Glutamatergic neuron (in vitro differentiated cells): ENCODE measurements at places on chromosomes 5 and 9.

DNA sequence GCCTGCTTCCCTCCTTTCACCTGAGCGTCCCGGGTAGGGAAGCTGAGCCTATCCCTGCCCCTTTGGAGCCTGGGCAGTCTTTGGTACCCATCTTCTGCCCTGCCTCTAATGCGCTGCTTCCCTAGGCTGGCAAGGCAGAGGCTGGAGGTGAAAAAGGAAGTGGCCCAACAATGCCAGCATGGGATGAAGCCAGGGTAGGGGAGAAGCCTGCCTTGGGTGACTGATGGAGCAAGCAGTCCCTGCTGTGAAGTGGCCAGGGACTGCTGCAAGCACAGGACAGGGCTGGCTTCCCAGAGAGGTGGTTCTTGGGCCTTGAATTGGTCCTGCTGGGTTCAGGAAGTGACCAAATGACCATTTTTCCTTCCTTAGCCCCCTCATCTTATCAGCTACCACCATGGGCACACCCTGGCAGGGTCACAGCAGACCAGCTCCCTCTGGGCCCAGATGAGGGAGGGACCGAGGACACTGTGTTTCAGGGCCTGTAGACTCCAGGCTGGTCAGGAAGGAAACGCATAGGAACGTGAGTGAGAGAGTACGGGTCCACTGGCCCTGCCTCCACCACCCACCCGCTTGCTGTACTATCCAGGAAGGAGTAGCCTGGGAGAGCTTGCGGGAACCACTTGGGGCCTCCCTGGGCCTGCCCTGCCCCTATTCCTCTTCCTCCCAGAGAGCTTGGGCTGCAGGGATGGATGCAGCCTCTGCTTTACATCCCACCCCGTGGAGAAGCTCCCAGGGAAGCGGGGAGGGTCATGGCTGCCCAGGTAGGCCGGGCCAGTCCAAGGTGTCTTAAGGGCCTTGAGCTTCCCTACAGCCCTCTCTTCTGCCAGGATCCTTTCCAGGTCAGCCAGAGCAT, 102.6 kb downstream of the DAB2IP start:
- no peak for DNase-seq

- DNase-seq, result no peak
These were observed 38.4 kb downstream of the TLE4 start for GRCh38 chr9:79610019-79610631.

GRCh38 chr5:131661933-131662332, 26.9 kb upstream of the RAPGEF6 start:
- DNase-seq, result no peak

- no peak for DNase-seq
These were observed 44.6 kb downstream of the MARCHF11 start for GRCh38 chr5:16135003-16135402.

DNA sequence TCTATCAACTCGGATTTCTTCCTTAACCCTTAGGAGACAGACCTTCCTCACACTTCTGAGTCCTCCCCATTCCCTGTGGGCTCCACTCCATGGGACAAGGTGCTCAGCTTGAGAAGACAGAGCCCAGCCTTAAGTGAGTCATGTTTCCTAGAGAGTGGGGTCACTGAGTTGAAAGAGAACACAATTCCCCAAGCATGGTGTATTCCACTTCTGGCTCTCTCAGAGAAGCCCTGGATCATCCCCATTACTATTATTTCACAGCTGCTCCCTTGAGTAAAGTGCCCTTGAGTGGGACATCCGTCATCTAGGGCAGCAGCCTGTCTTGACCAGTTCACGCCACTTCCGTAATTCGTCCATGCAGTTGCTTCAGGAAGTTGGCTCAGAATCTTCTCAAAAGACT, 604.8 kb downstream of the BNC2 start:
- no peak for DNase-seq
